CD4-positive, alpha-beta T cell treated with Interleukin-15 for 4 hours (primary cell): ENCODE measurements at places on chromosomes 13 and 19.

DNA sequence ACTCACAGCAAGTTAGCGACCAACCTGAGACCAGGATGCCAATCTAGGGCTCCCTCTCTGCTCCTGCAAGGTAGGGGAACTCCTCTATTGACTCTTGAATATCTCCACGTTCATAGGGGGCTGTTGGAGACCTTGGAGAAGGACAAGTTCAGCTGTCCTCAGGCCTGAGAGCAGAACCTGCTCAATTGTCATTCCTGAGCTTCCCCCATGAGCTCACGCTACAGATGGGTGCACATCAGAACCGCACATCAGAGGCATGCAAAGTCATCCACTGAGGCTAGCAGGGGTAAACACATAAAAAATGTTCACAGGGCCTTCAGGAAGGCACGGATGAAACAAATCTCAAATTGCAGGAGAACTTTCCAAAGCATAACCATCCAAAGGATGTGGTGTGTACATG, 168.8 kb upstream of the ZNF507 start:
- DNase-seq, result no peak

DNA sequence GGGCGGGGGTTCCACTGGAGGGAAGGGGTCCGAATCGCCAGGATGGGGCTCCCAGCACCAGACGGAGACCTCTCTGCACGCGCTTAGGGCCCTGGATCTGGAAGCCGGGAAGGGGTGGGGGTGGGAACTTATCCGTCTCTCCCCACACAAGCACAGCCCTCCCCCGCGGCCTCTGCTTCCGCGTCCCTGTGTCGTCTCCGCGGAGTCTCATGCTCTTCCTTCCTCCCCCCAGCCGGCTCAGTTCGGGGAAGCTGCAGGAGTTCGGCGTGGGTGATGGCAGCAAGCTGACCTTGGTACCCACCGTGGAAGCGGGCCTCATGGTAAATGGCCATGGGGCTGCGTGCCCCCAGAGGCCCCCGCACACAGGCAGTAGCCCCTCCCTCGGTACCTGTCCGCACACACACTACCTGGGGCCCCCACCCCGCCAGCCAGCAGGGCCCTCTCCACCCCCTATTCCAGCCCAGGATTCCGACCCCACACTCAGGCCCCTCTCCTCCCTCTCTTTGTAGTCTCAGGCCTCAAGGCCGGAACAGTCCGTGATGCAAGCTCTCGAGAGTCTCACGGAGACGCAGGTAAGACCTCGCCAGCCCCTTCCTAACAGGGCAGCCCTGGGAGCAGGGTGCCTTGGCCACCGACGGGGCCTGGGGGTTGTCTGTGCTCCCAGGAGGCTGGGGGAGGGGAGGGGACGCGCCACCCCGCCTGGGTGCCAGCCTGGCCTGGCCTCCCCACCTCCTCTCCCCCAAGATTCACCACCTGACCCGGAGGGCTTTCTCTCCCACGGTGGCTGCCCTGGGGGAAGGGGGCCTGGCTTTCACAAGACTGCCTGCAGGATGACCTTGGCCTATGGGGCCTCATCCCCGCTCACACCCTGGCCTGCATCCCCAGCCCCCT, 3.2 kb downstream of the MIDN start:
- peak; percentile 60 for DNase-seq

DNA sequence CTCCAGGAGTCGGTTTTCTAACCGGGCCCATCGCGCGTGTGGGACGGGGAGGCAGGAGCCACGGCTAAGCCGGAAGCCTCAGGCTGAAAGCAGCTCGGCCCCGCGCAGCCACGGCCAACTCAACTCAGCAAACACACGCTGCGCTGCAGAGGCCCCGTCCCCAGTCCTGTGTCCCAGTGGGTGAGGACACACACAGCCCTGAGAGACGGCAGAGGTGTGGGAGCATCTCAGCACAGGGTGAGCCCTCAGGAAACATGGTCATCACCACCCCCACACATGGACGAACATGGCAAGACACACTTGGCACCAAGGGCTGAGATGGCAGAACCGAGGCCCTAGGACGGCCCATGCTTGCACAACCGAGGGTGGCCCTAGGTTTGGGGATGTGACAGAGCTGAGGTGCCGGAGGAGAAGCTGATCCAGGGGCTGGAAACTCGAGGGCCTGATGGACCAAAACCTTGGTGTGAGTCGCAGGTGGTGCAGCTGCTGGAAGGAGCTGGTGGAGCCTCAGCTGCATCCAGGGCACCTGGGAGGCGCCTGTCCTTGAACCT, 29.0 kb upstream of the C13orf46 start:
- DNase-seq, result no peak

DNA sequence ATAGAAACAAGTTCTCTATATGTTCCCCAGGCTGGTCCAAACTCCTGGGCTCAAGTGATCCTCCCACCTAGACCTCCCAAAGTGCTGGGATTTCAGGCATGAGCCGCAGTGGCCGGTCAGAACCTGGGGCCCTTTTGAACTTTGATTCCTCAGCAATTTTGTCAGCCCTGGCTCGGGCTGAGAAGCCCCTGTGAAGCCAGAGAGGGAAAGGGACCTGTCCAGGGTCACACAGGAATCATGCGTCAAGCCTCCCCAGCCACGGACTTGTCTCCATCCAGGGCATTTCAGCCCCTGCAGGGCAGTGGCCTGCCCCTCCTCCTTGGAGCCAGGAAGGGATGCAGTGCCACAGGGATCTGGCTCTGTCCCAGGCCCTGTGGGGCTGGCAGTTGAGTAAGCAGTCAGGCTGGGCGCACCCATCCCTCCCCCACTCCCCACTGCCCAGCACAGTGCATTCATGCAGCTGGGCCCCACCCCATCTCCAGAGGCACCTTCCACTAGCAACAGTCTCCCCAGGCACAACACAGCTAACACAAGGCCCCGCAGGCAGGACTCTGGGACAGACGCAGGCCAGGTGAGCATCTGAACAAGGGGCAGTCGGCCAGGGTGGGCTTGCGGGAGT, at the start of gene CAPS:
TSS of gene CAPS (plus strand) at position 516 of the 619 bp plus-strand sequence. CDS start 153 bp downstream, outside the sequence.
- DNase-seq, result no peak

DNA sequence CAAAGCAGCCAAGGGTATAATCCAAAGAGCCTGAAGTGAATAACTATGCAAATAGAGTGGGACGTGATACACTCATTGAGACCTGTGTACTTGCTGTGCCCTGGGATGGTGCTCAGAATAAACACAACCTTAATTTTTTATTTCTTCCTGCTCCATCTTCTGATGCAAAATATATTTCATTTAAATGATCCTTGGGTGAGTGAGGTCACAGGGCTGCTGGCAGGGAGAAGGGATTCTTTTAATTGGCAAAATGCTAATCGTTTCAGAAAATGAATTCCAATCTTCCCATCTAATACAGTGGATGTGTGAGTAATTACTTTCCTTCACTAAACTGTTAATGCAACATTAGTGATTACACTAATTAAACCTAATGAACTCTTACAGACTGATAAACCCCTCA, 63.5 kb downstream of the SIAH3 start:
- no peak for DNase-seq

- DNase-seq, result no peak
These were observed 48.7 kb downstream of the ESD start for GRCh38 chr13:46748300-46748699.

DNA sequence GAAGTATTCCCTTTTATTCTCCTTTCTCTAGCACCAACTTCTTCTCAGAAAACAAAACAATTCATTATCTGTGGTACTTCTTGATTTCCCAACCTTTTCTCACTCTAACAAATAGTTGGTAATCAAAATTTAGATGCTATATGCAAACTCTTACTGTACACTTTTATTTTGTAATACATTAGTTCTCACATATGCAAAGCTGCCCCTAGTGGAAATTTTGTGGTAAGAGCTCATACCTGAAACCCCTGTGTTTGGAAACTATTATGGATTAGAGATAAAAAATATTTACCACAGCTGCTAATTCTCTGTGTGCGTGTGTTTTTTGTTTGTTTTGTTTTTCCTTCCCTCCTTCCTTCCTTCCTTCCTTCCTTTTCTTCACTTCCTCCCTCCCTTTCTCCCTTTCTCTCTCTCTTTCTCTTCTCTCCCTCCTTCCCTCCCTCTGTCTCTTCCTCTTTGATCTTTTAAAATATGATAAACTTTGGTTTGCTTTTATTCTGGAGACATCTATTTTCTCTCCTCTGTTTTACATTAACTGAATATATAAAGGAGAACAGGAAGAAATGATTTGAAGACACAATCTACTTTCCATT, 537.4 kb downstream of the SLITRK6 start:
- no peak for DNase-seq

DNA sequence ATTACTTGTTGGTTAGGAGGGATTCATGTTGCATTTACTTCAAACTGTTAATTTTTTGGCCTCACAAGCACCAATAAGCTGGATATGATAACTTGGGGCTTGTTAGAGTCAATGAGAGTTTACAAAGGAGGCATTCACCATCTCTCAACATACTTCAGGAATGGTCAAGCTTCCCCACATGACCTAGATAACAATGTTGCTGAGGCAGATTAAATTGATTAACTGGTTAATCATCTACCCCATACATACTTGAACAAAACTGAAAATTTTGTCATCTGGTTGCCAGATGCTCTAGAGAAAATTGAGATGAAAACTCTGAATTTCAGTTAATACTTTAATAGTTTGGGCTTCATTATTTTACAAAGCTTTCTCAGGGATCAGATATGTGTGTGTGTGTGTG, 43.0 kb upstream of the UBL3 start:
- DNase-seq, result no peak

- DNase-seq, result no peak
These were observed 1392.0 kb upstream of the ATXN8OS start for GRCh38 chr13:68715651-68716050.

- no peak for DNase-seq
These were observed 366.6 kb downstream of the DNAJC15 start for GRCh38 chr13:43389983-43390382.

GRCh38 chr19:41570179-41570578, 5.8 kb upstream of the CEACAM21 start:
- no peak for DNase-seq

GRCh38 chr13:25295228-25295627, 6.2 kb upstream of the NUP58 start:
- no peak for DNase-seq

- DNase-seq, result no peak
These were observed 366.8 kb downstream of the SLITRK1 start for GRCh38 chr13:83515268-83516015.

DNA sequence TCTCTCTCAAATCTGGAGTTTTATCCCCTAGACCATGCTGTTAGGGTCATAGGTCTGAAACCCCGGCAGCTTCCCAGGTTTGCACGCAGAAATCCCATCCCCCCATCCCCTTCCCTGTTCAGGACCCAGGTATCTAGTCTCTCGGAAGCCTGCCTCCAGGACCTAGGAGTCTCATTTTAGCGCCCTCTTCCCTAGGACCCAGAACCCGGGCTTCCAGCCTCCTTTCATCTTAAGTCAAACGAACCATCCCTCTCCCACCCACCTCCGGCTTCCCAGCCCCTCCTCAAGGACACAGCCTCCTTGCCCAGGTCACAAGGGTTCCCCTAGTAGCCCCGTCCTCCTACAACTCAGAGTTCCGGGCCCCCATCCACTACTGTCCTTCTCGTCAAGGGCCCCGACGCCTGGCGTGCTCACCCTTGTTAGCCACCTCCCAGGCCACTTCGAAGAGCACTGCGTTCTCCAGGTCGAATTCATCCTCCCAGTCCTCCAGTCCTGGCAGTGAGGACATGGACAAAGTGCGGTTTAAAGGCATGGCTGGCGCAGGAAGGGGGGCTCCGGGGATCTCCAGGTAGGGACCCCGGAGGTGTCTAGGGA, 431 bp downstream of the GYS1 start:
- DNase-seq, result no peak

DNA sequence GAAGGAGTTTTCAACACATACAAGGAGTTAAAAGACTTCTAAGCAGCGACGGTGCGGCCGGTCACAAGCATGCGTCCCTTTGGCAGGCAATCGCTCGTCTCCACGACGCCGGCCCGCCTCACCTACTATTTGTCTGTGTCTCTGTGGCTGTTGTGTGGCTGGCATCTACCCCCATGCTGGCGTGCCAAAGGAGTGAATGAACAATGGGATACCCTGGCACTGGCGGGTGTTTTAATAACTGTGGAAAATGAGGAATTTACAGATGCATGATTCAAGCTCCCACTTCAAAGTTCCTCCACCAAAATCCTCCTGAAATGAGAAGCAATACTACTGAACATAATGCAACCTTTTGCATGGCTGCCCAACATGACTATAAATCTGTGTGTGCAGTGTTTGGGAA, 176.6 kb downstream of the KLF5 start:
- DNase-seq, result no peak

DNA sequence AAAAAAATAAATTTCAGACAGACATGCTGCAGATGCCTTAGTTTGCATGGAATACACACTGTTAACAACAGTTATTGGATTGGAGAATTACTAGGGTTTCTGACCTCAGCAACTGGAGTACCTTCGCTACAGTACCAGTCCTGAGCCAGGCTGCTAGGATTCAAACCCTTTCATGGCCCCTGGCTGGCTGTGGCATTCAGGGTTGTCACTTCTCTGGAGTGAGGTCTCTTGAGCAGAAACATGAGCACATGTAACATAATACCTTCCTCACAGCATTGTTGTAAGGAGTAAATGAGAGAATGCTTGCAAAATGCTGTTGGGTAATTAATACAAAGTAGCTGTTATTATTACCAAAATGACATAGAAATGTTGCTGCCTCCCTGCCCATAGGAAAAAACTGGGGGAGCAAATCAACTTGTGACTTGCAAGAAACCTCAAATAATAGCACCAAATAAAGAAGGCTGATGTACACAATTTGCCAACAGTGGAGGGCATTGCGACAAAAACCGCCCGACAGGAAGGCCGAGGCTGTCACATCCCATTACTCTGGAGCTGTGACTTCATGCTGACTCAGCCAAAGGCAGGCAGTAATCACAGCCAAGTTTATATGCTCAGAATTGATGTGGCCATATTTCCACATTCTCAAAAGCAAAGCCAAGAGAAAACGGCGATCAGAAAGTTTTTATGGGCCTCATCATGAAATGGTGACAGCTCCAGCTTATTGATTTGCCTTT, 100.4 kb downstream of the RFC3 start:
- DNase-seq, result no peak

- no peak for DNase-seq
These were observed 24.5 kb upstream of the SLC7A1 start for GRCh38 chr13:29619995-29620394.

GRCh38 chr19:45340899-45341453, 426 bp downstream of the KLC3 start:
- no peak for DNase-seq
